ENCODE measurements at places on chromosomes 3 and 15. TPM values are rescaled to one million over a fixed set of nuclear protein-coding genes. Genes with fewer than 3 reads are reported as not detected.

DNA sequence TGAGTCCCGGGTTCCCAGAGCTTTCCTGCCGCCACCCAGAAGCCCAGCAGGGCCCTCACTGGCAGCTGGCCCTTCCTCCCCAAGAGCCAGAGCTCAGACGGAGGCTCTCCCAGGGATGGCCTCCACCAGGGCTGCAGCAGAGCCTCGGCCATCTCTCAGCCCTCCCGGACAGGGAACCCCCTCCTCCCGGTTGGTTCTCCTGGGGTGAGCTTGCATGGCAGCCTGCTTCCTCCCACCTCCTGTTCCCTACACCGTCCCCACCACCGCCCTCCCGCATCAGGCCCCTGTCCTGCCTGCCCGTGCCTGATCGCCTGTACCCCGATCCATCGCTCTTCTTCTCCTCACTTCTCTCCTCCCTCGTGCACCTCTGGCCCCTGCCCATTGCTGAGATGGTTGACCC lies 24.1 kb upstream of the MUC4 start:
- no peak for DNase-seq

DNA sequence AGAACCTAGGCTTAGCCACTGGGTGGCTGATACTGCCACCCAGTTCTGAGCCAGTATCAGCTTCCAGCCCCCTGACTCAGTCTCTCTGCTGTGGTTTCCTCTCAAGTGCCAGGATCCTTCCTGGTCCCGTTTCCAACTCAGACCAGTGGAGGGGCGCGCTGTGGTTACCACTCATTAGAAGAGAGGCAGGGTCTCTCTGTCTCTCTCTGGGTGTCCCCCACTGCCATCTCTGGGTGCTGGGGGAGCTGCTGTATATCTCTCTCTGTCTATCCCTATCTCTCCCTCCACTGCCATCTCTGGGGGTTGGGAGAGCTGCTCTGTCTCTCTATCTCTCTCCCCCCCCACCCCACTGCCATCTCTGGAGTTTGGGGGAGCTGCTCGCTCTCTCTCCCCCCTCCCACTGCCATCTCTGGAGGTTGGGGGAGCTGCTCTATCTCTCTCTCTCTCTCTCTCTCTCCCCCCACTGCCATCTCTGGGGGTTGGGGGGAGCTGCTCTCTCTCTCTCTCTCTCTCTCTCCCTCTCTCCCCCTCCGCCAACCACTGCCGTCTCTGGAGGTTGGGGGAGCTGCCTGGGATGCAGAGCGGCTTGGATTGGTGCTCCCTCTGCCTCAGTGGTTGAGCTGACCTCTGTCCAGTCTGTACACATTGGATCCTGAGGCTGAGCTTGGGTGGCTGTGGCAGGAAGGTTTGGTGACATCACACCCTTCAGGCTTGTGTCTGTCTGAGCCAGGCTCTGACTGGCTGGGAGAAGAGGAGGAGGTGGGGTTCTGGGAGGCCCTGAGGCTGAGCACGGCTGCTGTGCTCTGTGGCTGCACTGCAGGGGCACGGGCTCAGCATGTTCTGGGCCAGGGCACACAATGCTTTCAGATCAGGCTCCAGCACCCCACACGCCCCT lies 98.9 kb downstream of the APBA2 start:
- DNase-seq, result no peak

The SLC38A3 gene
- 4.6 TPM for total RNA-seq

DNA sequence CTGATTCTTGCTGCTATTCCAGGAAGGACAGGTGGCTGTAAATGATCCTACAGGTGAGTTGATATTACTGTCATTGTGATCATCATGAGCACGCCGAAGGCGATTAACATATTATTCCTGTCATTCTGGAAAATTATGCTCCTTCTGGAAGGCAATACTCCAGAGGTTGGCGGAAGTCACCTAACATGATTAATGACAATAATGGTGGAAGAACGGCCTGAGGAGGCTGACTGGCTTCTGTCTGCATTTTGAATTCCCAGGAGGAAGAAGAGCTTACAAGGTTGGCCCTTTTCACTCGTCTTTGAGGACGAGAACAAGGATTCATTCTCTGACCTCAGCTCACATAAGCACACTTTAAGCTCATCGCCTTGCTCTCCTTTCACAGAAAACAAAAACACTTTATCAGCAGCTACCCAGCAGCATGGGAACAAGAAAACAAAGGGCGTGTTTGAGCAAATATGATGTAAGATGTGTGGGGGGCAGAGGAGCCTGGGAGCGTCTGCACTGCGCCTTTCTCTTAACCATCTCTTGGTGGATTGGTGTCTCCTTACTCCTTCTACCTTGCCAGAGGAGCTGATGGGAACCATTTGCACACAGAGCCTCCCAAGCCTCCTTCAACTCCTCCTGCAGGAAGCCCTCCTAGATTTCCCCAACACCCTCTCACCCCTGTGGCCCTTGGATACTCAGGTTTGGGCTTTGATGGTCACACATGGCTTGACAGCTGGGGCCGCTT lies 23.0 kb downstream of the ACSBG1 start:
- no peak for DNase-seq

- no peak for DNase-seq
Observed at GRCh38 chr3:184781801-184782200, 30.2 kb upstream of the VPS8 start.

DNA sequence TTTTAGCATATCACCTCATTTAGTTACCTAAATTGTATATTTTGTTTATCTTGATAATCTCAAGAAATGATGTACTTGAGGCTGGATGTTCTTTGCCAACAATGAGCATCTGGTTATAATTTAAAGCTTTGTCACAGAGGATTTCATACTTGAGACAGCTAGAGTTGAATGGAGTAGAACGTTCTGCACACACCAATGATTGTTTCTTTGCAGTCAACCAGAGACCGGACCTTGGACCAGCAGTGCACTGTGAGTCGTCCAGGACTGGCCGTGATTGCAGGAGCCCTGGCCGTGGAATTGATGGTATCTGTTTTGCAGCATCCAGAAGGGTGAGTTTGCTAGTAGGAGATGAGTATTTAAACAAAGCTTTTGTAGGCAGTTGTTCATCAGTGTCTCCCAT lies 90.4 kb downstream of the ATG7 start:
- no peak for DNase-seq

The DGKG gene
- total RNA-seq, result 0.78 TPM

The SPATA12 gene
- total RNA-seq, result not detected

GRCh38 chr15:92745845-92746271 lies 90.3 kb upstream of the FAM174B start:
- peak; percentile 67 for DNase-seq

The MED12L gene
- 0.78 TPM for total RNA-seq
